Stimulated activated CD4-positive, alpha-beta T cell treated with anti-CD3 and anti-CD28 coated beads, Interleukin-12 subunit alpha, Interleukin-12 subunit beta, amount 100 ng/mL, for 4 hours (primary cell): ENCODE measurements at places on chromosomes 16 and 17.

- no peak for DNase-seq
Observed at GRCh38 chr17:49616086-49616485, 40.4 kb downstream of the NXPH3 start.

GRCh38 chr17:10060526-10060925 is 137.9 kb downstream of the GAS7 start:
- DNase-seq = no peak

GRCh38 chr17:57612202-57613071 is 132.7 kb downstream of the CCDC182 start:
- DNase-seq = no peak

DNA sequence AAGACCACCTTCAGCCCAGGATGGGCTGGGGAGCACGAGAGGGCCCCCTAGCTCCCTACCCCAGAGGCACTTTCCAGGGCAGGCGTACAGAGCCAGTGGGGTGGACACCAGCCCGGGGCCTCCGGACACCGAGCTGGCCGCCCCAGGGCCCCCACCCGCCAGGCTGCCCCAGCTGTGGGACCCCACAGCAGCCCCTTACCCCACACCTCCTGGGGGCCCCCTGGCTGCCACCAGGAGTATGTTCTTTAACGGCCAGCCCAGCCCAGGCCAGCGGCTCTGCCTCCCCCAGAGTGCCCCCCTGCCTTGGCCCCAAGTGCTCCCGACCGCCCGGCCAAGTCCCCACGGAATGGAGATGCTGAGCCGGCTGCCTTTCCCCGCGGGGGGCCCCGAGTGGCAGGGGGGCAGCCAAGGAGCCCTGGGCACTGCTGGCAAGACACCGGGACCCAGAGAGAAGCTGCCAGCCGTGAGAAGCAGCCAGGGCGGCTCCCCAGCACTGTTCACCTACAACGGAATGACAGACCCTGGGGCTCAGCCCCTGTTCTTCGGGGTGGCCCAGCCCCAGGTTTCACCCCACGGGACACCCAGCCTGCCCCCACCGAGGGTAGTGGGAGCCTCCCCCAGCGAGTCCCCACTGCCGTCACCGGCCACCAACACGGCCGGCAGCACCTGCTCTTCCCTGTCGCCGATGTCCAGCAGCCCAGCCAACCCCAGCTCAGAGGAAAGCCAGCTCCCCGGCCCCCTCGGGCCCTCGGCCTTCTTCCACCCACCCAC is 24.3 kb upstream of the ZFPM1 start:
- DNase-seq = no peak

- DNase-seq = peak; percentile 36
Observed at GRCh38 chr16:66924527-66925321, 611 bp downstream of the RRAD start.

DNA sequence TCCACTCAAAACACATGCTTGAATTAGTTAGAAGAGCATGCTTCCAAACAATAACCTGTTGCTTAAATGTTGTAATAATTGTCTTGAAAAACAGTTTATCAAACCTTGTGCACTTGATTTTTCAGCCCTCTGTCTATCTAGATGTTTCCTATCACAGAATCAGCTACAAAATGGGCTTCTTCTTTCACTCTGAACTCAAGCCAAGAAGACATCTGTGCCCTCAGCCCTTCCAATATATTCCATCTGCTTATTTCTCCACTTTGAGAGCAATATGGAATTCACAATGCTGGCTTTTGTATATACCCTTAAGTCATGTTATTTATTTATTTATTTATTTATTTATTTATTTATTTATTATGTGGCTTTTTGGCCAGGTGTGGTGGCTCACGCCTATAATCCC is 234.2 kb downstream of the TOX3 start:
- DNase-seq = no peak

DNA sequence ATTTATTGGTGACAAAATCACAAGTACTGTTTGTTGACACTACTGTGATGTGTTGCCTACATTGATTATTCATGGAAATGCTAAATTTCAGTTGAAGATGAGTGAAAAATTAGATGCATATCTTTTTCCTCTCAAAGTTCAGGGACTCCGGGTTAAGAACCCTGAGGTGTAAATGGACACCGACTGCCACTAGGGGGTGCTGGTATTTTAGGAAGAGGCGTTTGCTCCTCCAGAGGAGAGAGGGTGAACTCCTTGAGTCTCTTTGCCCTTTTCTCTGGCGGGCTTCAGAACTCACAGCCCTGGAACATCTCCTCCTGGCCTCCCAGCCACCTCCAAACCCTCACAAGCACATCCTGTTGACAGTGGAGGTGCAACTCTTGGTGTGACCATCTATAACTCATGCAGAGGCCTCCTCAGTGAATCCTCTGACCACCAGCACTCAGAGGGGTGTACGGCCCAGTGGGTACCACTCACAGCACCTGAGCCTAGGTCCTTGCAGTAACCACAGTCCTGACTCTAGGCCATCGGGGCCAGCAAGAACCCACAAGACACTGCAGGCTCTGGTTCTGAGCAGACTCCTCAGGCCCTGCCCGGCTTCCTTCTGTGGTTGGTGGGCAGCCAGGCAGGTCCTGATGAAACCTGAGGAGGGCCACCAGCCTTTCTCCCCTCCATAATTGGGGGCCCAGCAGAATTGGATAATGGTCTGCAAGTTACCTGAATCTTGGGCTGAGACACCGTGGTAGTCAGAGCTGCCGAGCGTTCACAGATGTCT is 26.2 kb upstream of the PIK3R5 start:
- peak; percentile 55 for DNase-seq

DNA sequence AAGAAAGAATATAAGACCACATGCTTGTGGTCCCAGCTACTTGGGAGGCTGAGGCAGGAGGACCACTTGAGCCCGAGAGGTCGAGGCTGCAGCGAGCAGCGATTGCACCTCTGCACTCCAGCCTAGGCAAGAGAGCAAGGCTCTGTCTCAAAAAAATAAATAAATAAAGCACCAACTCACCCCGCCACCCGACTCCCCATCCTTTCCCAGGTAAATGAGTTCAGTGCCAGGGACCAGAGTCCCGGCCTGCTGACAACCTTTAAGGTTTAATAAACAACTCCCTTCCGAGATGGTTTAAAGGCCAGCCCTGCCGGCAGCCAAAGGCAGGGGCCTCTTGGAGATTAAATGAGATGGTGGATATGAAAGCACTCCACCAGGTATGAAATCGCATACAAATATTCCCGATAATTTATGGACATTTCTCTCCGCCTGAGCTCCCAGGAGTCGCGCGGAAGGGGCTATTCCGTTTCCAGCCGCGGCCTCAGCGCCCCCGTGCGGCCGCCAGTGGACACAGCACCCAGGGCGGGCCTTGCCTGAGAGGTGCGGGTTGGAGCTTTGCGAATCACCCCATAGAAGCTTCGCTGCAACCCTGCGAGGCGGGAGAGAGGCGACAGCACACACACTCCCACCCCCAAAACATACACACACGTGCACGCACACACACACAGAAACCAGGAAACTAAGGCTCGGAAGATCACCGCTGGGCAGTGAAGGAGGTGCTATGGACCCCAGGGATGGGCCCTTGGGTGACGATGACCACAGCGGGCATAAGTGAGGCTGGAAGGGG is 4.0 kb upstream of the RPL38 start:
- DNase-seq = peak; percentile 61
